Calu3 (cell line): ENCODE measurements at places on chromosomes 2 and 18. TPM values are rescaled to one million over a fixed set of nuclear protein-coding genes. Genes with fewer than 3 reads are reported as not detected.

DNA sequence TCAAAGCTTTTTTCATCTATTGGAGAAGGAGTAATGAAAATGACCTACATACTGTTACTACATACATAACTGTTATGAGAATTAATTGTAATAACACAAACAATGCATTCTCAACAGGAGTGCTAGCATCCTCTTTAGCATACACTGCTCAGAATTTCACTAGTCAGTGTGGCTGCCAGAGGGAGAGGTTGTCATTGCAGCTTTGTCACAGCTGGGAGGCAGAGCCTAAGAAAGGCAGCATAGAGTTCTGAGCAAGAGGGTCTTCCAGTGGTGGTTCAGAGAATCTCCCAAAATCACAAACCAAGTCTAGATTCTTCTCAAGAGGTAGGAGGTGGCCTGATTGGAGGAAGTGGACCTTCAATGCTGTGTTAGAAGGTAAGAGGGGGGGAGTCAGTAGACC is 286.7 kb upstream of the CYRIA start:
- H3K36me3 ChIP-seq, result no peaks in the 10 kb centered on the region
- no peak overlapping the region for H3K4me3 ChIP-seq
- H3K27ac ChIP-seq, result no peak overlapping the region

DNA sequence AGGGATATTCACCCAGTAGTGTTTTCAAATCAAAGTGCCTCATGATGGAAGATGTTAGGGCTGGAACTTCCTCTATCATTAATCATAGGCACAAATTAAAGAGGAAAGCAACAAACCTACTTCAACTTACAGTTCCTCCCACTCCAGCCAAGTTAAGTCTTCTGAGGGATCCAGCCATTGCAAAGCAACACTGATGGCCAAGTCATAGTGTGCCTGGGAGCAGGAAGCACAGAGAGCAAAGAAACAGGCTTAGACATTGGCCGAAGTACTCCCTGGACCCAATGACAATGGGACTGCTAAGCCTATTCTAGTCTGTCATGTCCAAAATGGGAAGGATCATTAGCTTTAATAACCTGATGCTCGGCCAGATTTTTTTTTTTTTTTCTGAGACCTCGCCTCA is 7.0 kb downstream of the C2orf80 start:
- H3K4me3 ChIP-seq, result no peak overlapping the region
- H3K36me3 ChIP-seq, result no peaks in the 10 kb centered on the region
- no peak overlapping the region for H3K27ac ChIP-seq
- H3K27me3 ChIP-seq, result no peaks in the 10 kb centered on the region
- H3K4me1 ChIP-seq, result peaks cover 21% of the 10 kb centered on the region

GRCh38 chr2:72985891-72986683 is 68.8 kb downstream of the EMX1 start:
- no peaks in the 10 kb centered on the region for H3K36me3 ChIP-seq
- no peak overlapping the region for H3K27ac ChIP-seq
- DNase-seq, result no peak
- no peaks in the 10 kb centered on the region for H3K4me1 ChIP-seq
- no peak overlapping the region for H3K4me3 ChIP-seq

TEKT4 gene
- 0.24 TPM in 1 of 2 replicates, not detected in the other for total RNA-seq

FZD7 gene
- total RNA-seq, result 11.3 and 17.7 TPM in 2 replicates
